ENCODE measurements at places on chromosomes 16 and 17.
A peak's percentile ranks its signal among the peaks of the same experiment; 100 is the strongest.

DNA sequence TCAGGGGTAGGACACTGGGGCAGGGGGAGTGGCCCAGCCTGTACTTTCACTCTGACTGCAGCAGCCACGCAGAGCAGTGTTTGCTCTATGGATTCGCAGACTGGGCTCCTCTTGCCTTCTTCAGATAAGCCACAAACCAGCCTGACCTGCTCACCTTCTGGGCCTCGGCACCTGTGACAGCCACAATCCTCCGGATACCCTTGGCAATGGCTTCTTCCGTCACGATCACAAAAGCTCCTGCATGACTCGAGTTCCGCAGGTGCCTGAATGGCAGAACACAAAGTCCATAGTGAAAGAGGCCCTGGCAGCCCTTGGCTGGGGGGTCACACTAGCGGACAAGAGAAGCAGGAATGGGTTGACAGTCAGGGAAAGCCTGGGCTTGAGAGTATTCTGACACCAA is 3.8 kb upstream of the EXOSC6 start:
- DNase-seq = no peak

- no peak for DNase-seq
These were observed 27.1 kb downstream of the USP10 start for GRCh38 chr16:84726669-84727467.

DNA sequence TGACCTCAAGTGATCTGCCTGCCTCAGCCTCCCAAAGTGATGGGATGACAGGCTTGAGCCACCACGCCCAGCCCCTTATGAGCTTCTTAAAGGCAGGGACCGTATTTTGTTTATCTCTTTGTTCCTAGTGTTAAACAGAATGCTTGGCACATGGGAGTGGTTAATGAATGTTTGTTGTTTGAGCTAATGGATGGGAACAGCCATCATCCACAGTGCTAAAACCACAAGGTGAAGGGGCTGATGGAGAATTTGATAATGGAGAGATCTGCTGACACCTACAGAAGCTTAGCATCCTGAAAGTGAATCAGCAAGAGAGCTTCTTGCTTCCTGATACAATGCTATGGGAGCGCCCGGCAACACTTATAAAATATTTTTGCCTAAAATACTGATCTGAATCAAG is 8.6 kb upstream of the CDH1 start:
- DNase-seq = no peak

GRCh38 chr16:19379838-19380237 is 37.8 kb upstream of the TMC5 start:
- no peak for DNase-seq

DNA sequence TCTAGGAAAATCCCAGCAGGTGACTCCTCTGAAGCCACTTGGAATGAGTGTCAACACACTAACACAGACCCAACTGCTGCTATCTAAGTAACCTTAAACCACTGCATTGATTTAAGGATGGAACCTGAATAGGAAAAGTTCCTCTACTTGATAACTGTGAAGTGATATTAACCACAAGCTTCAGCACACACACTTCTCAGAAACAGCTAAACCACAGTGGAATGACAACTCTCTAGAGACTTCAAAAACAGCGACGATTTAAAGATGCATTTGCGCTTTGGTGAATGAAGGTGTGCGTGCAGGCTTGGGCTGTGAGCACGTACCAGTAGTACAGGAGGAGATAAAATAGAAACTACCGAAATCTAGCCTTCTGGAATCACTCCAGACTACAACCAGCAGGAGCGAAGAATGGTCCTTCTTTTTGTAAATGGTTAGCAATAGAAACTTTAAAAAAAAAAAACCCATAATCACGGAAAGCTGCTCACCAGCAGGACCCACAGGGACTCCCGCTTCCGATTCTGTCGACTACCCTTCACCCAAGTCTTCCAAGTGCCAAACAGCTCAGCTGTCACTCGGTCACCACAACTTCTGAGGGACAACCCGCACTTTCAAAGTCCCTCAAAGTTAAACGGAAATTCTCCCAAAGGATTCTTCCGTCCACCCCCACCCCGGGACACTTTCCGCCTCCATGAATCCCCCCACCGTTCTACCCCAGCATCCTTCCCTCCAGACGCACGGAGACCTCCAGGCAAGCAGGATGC is 137.7 kb upstream of the CORO6 start:
- DNase-seq = no peak

DNA sequence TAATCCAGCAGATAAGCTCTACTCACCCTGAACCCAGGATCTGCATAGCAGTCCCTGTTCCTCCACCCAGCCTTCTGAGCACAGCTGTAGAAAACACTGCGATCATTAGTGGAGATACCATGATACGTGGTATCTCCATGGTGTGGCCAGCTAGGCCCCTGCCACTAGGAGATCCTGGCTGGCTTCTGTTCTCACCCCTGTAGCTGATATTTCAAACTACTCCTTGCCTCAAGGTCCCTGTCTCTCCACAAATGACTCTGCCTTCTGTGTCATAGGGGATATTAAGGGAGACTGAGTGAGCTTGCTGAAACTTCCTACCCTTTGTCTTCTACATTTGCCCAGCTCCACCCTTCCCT is 44.3 kb downstream of the ERN1 start:
- no peak for DNase-seq

- no peak for DNase-seq
These were observed 36.3 kb upstream of the CDH1 start for GRCh38 chr16:68700831-68701230.

- no peak for DNase-seq
These were observed 479.5 kb downstream of the TMEM114 start for GRCh38 chr16:8110572-8111514.

- no peak for DNase-seq
These were observed 179.1 kb upstream of the CACNG5 start for GRCh38 chr17:66655861-66656260.

GRCh38 chr16:66266436-66267291 is 99.8 kb upstream of the CDH5 start:
- DNase-seq = peak; percentile 42

DNA sequence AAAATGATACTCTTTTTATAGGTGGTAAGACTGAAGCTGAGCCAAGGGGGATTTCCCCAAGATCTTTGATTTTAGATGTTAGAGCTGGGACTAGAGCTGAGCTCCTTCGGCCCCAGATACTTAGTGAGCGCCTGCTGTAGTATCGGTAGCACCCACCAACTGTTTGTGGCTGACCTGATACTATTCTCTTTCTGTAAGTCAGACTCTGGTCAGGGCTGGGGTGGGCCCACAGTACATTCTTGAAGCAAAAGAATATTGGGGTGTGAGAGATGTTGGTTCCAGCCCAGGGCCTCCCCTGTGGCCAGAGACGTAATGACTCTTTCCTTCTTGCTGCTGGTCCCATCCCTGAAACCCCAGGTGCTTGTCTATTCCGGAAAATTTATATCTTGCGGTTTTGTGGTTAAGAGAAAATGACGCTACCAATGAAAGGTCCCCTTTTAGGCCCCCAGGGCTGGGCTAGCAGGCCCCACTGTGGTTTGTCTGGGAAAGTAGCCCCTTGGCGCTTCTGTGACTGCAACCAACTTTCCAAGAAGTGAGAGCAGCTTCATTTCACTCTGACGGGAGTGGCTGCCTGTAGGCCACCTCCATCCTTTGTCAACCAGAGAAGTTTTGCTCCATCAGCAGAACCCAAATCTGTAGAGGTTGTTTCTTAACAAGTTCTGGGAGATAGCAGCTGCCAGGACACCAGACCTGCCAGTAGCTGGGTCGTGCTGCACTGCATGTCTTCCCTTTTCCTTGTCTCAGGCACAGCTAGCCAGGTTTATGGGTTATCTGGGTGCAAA is 86.4 kb upstream of the LGALS9 start:
- DNase-seq = no peak

DNA sequence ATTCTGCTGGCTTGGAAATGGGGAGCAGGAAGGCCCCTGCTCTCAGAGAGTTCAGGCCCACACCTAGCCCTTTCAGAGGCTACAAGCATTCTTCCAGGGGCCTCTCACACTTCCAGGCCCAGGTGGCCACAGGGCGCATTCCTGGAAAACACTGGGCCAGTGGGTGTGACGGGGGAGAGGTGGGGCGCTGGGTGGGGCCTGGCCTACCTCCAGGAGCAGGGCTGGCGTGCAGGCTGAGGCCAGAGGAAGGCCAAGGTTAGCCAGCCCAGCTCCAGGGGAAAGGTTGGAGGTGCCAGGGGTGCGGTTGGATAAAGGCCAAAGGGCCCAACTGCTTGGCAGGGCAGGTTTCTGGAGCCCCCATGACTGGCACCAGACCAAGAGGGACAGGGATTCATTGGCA is 198.2 kb downstream of the MAF start:
- DNase-seq = no peak

- no peak for DNase-seq
These were observed 26.5 kb downstream of the ZSWIM7 start for GRCh38 chr17:15973016-15973415.

DNA sequence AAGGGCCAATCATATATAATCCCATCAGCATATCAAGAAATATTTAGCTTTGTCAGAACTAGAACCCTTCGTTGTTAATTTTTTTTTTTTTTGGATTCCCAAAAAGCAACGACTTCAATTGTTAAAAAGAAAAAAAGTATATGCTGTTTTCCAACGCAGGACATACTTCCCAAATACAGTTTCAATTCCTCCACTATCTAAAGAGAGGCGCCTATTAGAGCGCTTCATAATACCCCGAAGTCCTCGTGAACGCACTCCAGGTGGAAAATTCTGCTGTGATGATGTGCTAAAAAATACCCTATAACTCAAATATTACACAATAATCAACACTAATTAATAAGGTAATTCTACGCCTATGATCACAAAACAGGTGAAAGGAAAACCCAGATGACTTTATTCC is 20.8 kb downstream of the GNA13 start:
- DNase-seq = no peak

GRCh38 chr17:7886227-7887037 is 2.2 kb upstream of the CHD3 start:
- DNase-seq = peak; percentile 69

DNA sequence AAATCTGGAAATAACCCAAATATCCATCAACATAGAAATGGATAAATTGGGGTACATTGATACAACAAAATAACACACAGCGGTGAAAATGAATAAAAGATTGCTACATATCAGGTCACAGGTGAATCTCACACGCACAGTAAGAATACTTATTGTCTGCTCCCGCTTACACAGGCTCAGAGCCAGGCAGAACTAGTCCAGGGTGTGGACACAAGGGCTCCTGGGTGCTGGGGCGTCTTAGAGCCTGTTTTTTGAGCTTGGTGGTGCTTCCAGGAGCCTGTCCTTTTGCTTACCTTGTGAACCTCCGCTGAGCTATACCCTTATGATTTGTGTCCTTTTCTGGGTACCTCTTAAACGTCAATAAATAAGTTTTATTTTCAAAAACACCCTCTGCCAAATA is 19.8 kb upstream of the C16orf74 start:
- DNase-seq = no peak

DNA sequence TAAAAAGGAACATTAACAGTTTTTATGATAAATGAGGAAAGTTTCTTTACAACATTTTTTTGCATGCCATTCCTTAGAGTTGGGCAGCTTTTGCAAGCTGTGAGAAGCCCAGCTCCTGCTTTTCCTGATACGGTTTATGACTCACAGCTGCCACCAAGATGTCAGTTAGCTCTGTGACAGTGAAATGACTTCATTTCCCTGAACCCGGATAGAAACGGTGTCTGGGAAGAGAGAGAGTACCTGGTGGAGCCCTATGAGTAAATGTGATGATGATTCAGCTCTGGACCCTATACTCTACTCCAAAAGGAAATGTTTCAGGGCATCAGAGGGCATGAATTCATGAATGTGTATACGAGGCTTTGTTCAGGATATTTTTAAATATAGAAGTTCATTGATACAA is 366.3 kb upstream of the HSBP1 start:
- no peak for DNase-seq

- DNase-seq = no peak
These were observed 17.8 kb downstream of the HAPSTR1 start for GRCh38 chr16:9109255-9109654.

GRCh38 chr17:20315821-20316220 is 151.5 kb downstream of the LGALS9B start:
- DNase-seq = peak; percentile 34

DNA sequence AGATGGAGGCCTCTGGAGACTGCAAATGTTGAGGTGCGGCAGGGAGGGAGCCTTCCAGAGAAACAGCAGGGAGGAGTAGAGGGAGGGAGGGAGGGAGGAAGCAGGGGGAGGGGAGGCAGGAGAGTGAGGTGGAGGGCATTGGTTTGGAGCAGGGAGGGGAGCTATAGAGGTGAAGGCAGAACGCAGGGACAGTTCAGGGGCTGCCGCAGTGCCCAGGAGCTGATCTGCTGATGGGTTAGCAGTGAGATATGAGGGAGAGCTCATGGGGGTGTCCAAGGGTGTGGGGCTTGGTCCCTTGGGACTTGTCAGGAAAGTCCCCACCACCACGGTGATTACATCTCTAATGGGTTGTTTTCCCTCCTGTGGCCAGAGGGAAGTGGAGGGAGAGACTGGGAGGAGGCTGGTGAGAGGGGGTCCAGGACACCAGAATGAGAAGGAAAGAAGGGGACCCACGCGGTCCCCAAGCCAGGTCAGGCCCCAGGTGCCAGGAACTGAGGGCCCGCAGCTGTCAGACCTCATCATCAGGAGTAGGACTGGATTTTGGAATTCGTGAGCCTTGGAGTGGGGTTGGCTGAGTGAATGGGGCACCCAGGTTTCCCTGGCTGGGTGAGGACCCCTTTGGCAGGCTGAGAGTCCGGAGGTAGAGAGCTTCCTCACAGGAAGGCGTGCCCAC is 11.2 kb downstream of the CA4 start:
- peak; percentile 77 for DNase-seq

GRCh38 chr16:77636615-77637014 is 85.7 kb upstream of the NUDT7 start:
- DNase-seq = no peak

DNA sequence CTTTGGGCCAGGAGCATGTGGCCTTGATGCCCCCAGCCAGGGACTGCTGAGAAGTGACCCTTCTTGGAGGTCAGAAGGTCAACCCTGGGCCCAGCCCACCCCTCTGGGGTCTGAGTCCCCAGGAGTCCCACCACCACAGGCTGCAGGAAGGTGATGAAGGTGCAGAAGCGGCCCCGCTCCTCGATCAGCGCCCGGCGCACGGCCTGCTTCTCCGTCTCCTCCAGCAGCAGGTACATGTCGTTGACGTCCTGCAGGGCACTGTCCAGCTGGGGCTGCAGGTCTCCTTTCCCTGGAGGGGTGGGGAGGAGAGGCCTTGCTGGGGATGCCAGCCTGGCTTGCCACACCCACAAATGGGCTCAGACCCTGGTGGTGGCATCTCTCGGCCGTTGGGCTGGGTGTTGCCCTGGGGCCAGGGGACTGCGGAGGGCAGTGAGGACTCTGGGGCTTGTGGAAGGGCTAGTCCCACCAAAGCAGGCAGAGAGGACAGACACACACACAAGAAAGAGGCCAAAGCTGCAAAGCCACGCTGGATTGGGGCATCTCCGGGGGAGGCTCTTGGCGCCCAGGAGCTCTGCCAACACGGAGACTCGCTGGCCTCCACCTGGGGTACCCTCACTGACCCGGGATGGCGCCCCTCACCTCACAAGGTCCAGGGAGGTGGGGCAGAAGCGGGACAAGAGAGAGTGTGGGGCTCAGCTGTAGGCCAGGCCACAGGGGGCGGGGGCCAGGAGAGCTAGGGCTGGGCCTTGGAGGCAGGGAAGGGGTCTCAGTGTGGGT is 7.5 kb downstream of the MTSS2 start:
- DNase-seq = no peak

GRCh38 chr16:56192986-56193945 is 2.0 kb downstream of the GNAO1 start:
- DNase-seq = no peak

GRCh38 chr16:4682616-4683254 is 10.6 kb upstream of the NUDT16L1 start:
- DNase-seq = peak; percentile 87
